Breast epithelium (tissue), 4 donors: ENCODE measurements at places on chromosomes 12 and 14. TPM values are rescaled to one million over a fixed set of nuclear protein-coding genes. Genes with fewer than 3 reads are reported as not detected.

PGF gene
- total RNA-seq = 17.9 TPM

DNA sequence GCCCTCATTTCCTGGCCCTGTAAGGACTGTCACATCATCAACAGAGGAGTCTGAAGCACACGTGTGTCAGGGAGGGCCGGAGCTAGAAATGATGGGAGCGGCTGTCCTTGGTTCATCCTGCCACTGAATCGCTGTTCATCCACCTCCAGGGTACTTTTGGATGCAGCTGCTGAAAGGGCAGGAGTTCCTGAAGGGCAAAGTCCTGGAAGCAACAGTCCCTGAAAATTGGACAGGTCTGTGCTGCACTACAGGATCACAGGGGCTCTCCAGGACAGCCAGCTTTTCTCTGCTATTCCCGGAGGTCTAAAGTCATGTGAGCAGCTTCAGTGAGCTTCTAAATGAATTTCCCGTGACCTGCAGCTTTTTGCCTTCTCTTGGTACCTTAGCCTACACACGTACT lies 17.7 kb downstream of the POU6F1 start:
- no peak overlapping the region for H3K4me3 ChIP-seq
- no peak overlapping the region for H3K27ac ChIP-seq
- no peaks in the 10 kb centered on the region for H3K4me1 ChIP-seq
- no peak for DNase-seq

DNA sequence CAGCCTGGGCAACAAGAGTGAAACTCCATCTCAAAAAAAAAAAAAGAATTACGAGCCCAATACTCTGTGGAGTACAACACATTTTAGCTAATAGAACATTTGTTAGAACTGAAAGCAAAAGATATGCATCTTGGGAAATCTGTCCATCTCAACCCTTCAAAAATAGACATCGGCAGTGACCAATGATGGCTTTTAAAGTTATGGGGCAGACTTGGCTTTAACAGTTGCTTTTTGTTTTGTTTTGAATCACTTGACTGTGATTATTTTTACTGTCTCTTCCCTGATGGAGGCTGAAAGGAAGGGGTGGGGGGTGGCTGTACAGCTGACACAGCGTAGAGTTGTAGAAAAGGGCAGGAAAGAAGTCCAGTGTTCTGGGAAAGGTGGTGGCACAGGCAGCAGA lies 2.2 kb downstream of the FKBP11 start:
- no peak for DNase-seq
- no peaks in the 10 kb centered on the region for H3K27me3 ChIP-seq
- no peaks in the 10 kb centered on the region for H3K36me3 ChIP-seq
- H3K4me1 ChIP-seq = no peaks in the 10 kb centered on the region
- H3K27ac ChIP-seq = no peak overlapping the region

DNA sequence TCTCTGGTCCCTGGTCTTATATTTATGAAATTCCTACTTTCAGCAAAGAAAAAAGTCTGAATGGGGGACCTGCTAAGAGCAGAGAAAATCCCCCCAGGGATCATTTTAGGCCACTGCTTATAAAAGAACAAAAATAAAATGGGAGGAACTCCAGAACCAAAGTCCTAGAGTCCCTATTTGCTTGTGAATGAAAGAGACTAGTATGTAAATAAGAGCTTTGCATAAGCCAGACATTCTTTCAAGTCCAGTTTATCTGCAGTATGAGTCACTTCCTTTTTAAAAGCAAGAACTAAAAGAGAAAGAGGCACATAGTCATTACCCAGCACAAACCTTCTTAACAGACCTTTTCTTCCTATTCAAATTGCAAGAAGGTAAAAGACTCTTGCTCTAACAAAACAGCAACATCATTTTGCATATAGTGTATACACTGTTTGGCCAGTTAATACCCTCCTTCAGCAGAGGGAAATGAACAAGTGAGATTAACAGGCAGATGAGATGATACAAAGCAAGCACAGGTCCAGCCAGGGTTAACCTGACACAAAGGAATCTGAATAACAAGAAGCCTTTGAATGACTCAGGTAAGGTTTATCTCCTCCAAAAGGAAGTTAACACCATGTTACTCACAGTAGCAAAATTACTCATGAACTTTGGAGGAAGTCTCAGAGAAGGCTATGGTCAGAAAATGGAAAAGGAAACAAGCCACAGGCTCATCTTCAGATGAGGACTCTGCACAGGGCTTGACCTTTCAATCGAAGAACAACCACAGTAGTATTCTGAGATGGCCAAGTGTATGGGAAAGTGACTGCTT lies 87.3 kb downstream of the PHLDA1 start:
- no peak overlapping the region for H3K4me3 ChIP-seq
- no peaks in the 10 kb centered on the region for H3K27me3 ChIP-seq

- no peak overlapping the region for H3K4me3 ChIP-seq
- no peak overlapping the region for H3K27ac ChIP-seq
- no peaks in the 10 kb centered on the region for H3K4me1 ChIP-seq
- no peak for DNase-seq
- no peaks in the 10 kb centered on the region for H3K27me3 ChIP-seq
- no peaks in the 10 kb centered on the region for H3K36me3 ChIP-seq
Measured at GRCh38 chr12:49587174-49587908, 18.1 kb downstream of the FAM186B start.

DNA sequence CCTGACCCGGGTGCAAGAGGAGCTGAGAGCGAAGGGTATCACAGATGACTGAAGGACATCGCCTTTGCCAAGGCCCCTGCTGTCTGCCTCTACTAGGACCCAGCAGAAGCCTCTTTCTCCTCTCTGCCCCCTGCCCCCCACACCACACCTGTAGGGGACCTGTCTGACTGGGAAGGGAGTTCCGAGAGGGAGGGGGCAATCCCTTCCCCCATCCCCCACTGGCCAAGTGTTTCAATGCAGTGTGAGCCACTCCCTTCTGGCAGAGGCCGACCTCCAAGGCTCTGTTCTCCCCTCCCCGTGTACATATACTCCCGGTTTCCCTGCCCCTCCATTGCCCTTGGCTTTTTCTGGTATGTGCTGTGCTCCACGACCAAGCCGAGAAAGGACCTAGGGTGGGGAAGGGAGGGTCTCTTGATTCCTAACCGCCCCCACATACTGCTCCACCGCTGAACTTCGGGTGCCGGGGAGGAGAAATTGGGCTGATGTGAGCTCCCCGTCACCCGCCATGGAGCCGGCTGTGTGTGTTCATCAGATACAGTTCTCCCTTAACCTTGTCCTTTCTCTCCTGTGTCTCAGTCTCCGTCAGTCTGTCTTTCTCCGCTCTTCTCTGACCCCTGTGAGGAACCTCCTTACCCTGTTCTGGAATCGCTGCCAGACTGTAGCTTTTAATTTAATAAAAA lies 2.0 kb upstream of the ARHGEF25 start:
- H3K4me1 ChIP-seq = no peaks in the 10 kb centered on the region
- DNase-seq = no peak
- H3K36me3 ChIP-seq = no peaks in the 10 kb centered on the region
- H3K27ac ChIP-seq = peak overlapping the region; percentile 96

GRCh38 chr14:70045310-70045709 lies 143.4 kb downstream of the SLC8A3 start:
- no peak for DNase-seq
- H3K27ac ChIP-seq = no peak overlapping the region
- H3K4me3 ChIP-seq = no peak overlapping the region
- peaks cover 7% of the 10 kb centered on the region for H3K27me3 ChIP-seq
